ENCODE measurements at places on chromosomes 1 and 21.

GRCh38 chr1:167161242-167161641 is 59.4 kb upstream of the POU2F1 start:
- no peak for DNase-seq

- no peak for DNase-seq
These were observed at the start of gene CFHR4 for GRCh38 chr1:196887515-196888239. Gene CFHR4, plus strand, starts transcription at chr1:196888052. Its CDS starts 99 bp downstream, at chr1:196888151.

DNA sequence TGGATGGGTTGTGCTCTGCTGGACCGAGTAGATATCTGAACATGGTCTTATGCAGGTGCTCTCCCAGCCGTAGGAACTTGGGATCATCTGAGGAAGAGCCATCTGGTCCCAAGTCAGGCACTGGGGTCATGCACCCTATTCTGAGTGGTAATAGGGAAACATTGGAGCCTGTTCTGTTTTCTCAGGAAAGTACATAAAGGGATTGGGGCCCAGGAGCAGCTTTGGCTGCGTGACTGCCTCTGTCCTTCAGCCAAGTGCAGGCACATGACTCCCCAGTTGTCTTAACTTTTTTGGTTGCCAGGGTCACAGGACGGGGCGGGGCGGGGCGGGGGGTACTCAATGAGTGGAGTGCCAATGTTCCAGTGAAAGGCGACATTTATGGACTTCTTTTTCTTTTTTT is 11.5 kb downstream of the PFKFB2 start:
- no peak for DNase-seq

- DNase-seq: no peak
These were observed 13.4 kb downstream of the NHLH2 start for GRCh38 chr1:115827452-115828044.

DNA sequence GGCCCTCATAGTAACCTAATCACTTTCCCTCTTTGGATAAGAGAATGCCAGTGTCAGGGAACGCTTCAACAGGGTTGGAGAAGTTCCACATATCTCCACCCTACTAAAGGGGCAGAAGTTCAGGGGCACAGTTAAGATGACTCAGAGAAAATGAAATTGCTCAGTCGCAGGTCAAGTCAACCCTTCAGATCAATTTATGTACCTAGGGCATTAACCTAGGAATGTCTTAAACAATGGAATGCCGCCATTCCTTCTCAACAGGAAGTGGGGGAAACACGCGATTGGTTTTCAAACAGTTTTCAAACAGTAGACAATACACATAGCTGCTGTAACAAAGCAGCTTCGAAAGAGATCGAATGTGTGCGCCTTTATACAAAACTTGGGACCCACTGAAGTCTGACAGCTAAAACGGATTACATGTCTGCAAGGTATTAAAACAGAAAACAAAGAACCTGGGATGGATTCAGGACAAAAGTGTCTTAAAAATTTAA is 897 bp downstream of the SLC25A24 start:
- no peak for DNase-seq

DNA sequence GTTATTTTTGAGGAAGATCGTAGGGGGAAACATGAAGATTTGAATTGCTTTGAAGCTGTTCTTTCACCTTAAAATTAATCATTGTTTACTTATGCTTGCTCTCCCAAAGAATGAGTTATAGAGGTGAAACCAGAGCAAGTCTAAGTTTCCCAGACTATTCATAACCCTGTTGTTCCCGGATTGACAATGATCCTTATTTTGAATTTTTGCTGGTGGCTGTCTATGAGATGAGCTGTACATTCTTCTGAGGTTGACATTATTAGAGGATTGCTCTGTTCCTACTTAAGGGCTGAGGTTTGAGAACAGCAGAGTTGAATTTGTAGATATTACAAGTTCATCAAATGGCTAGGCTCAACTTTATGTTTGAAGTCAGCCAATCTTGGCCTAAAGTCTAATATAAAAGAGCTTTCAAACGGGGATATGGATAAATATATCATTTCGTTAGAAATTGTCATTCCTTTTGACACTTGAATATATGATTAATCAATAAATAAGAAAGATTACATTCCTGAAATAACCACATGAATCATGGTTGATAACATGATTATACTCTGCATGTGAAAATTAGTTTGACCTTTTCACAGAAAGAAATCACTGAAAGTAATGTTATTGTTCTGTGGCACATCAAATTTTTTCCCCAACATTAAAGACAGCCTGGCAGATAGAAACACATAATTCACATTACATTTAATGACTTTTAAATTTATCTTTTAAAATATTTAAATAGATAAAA is 19.1 kb upstream of the PDE4B start:
- no peak for DNase-seq

DNA sequence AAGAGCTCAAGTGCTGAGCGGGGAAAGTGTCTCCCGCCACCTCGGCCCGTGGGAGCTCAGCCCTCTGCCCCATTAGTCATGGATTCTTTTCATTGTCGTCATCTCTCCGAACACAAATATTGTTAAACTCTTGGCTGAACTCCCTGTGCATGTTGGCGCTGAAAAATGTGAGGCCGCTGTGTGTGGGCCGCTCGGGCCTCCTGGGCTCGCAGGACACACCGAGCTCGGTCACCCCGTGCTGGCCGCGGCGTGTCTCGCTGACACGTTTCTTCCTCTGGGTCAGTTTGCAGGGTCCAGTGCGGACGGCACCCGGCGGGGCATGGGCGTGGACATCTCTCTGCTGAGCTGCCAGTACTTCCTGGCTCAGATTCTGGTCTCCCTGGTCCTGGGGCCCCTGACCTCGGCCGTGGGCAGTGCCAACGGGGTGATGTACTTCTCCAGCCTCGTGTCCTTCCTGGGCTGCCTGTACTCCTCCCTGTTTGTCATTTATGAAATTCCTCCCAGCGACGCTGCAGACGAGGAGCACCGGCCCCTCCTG is 25.6 kb downstream of the SLC45A1 start:
- no peak for DNase-seq

- DNase-seq: no peak
These were observed 426.7 kb downstream of the KCNT2 start for GRCh38 chr1:196181594-196181878.

GRCh38 chr1:92299477-92300150 is 755 bp downstream of the RPAP2 start:
- DNase-seq: no peak

DNA sequence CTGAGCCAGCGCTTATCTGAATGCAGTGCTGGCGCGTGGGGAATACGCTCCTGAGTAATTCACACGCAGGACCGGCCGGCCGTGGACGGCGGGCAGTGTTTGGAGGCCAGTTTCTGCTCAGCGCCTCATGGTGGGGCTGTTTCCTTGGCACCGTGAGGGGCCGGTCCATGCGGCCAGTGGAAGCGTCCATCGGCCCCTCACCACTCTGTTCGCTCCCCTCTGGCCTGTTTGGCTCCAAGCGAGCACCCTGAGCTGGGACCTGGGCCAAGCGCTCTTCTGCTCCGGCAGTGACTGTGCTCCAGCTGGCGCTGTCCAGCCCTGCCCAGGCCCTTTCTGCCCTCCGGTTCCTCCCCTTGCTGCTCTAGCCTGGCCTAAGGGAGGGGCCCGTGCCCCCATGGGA is 16.3 kb upstream of the PLCH2 start:
- DNase-seq: no peak

- DNase-seq: peak; percentile 17
These were observed 39.4 kb downstream of the TRAPPC10 start for GRCh38 chr21:44051462-44051941.

DNA sequence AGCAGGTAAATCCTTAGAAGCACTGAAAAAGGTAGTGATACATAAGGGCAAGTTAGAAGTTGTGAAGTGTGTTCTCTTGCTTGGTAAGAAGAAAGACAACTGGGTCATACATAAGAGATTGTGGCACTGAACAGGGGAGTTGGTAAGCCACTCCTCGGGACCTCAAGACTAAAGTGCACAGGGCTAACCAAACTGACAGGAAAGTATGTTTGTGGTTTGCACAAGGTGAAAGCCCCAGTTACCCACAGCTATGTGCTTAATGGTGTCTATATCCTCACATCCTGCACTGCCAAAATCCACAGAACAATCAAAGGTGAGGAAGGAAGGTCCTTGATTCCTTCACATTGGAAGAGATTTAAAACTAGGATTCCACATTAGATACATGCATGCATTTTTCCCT is 276.5 kb downstream of the DNM3 start:
- DNase-seq: no peak

DNA sequence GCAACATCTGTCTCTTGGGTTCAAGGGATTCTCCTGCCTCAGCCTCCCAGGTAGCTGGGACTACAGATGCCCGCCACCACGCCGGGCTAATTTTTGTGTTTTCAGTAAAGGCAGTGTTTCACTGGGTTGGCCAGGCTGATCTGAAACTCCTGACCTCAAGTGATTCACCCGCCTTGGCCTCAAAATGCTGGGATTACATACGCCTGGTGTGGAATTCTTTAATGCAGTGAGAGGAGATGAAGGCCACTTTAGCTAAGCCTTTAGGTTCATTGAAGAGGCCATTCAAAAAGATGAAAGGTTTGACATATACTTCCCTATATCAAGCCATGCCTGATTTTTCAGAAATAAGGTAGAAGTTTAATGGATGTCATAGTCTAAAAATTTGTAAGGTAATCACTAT is 162.7 kb downstream of the ST6GALNAC3 start:
- DNase-seq: no peak

DNA sequence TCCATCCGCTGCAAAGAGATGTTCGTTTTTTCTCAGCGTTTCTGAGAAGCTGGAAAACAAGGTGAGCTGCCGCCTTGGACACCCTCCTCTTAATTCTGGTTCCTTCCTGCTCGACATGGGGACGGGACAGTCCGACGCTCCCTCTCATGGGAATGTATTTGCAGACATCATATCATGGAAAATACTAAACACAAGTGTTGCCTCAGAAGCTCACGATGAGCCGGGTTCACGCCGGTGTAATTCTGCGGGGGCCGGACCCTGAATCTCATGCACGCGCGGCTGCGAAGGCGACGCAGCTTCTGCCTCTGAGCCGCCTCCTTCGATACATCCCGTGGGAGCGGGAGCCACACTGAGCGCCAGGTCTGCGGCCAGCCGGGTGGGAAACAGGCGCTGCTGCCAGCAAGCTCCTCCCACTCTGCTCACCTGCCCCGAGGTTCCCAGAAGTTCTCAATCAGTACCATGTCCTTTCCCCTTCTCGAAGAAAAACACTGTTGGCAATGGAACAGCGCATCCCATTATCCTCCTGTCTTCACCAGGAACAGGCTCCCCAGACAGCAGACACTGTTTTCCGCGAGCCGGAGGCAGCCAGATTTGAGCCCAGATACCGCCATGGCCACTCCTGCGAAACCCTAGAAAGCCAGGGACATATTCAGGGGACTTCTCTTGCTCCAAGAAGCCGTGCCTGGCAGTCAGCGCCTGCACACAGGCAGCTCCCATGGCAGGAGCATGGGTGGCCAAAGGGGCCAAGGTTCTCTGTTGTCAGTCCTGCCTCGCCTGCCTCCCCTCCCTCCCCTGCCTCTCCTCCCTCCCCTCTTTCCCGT is 98.0 kb downstream of the WDR4 start:
- DNase-seq: no peak

- no peak for DNase-seq
These were observed 1.6 kb downstream of the EPS15 start for GRCh38 chr1:51517361-51518032.

- no peak for DNase-seq
These were observed 170.8 kb downstream of the SIPA1L2 start for GRCh38 chr1:232459087-232459486.

GRCh38 chr1:59125154-59125553 is 171.7 kb upstream of the FGGY start:
- DNase-seq: no peak

DNA sequence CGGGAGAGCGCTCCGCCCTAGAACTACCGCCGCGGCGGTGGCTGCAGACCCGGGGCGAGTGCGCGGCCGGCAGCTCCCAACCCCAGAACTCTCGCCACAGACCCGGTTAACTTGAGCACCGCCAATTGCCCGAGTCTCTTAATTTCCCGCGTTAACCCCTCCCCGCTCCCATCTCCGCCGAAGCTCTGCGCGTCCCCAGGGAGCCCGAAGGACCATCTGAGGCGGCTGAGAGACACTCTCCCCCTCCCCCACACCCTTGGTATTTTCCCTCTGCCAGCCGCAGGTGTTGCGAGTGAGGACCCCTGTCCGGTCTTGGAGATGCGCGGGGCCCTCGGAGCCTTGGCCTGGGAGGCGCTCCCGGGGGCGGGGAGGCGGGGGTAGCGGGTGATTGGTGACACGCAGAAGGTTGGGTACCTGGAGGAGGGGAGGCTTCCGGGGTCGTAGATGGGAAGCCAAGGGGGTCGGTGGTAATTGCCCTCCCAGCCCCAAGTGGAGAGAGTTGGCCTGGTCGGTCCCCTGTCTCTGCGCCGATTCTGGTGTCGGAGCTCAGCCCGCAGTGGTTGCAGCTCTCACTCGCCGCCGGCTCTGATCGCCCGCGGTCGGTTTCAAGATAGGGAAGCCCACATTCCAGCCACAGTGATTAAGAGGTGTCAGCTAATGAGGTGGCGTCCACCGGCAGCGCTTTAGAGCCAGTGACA is 858 bp upstream of the SUSD4 start:
- DNase-seq: no peak

DNA sequence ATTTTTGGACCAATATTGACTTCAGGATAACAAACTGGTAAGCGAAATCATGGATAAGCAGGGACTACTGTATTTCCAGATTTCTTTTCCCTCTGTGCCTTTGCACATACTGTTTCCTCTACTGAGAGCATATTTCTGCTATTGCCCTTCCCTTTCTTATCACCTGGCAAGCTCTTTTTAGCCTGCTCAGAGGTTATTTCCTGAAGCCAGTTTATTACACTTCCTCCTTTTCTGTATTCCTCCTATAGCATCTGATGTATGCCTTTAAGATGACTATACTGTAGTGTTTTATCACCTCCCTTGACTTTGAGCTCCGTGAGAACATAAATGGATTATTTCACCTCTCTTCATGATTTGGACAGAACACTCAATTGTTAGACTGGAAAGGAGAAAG is 49.0 kb downstream of the MAGI3 start:
- DNase-seq: no peak

DNA sequence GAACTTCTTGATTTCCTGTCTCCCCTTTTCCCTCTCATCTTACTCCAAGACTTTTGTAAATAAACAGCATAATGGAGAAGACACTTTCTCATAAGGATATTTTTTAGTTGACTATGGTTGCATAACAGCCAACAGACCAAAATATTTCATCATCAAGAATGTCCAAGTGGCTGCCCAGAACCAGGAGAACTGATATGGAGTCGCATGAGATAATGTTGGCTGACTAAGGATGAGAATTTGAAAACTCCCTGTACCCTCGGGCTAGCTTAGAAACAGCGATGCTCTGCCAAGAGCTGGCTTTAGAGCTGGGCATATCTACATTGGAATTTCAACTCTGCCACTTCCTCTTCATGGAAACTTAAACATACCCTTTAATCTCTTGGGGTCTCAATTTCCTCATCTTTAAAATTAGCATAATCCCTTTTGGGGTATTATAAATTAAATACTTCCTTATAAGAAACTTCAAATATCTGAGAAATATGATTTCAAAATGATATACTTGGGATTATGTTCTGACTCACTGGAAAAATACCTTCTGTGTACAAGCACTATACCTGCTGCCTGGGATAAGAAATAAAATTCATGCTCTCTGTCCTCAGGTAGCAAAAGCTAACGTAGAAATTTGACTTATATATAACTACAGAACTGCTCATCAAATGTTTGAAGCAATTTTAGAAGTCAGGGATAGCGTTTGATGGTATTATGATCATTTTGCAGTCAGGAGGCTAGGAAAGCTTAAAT is 777.3 kb downstream of the LTN1 start:
- DNase-seq: no peak

GRCh38 chr21:45528028-45528705 is 14.1 kb downstream of the SLC19A1 start:
- DNase-seq: no peak
